ENCODE measurements at places on chromosomes 12 and 14.
A peak's percentile ranks its signal among the peaks of the same experiment; 100 is the strongest.

DNA sequence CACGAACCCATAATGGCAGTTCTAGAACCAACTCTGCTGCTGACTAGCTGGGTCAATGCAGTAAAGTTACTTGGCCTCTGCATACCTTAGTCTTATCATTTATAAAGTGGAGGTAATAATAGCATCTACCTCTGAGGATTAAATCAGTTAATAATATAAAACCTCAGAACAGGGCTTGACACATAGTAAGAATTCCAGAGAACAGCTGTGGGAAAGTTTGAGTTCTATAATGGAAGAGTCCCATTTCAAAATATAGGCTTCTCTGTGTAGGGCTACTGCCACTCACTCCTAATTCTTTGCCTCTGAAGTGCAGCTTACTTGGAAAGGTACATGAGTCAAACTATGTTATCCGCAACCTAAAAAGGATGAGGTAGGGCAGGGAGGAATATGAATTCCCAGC, 269.2 kb upstream of the PRKD1 start:
- no peaks in the 10 kb centered on the region for H3K27me3 ChIP-seq
- H3K36me3 ChIP-seq, result no peaks in the 10 kb centered on the region
- no peak for DNase-seq

DNA sequence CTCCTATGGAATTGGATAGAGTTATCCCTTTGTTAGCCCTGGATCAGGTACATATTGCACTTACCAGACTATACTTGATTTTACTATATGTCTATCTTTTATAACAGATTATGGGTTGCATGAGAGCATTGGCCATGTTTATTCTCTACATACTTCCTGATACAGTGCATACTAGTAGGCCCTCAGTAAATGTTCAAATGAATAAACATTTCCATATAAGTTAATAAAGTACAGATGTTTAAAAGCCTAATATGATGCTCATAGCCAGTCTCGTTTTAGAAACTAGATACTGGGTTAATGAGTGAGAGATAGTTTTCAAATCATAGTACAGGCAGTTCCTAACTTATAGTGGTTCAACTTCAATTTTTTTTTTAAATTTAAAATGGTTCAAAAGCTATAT, 39.5 kb upstream of the TOMM20L start:
- peaks cover 48% of the 10 kb centered on the region for H3K36me3 ChIP-seq
- no peak for DNase-seq
- peaks cover 16% of the 10 kb centered on the region for H3K4me1 ChIP-seq
- no peak overlapping the region for H3K27ac ChIP-seq

DNA sequence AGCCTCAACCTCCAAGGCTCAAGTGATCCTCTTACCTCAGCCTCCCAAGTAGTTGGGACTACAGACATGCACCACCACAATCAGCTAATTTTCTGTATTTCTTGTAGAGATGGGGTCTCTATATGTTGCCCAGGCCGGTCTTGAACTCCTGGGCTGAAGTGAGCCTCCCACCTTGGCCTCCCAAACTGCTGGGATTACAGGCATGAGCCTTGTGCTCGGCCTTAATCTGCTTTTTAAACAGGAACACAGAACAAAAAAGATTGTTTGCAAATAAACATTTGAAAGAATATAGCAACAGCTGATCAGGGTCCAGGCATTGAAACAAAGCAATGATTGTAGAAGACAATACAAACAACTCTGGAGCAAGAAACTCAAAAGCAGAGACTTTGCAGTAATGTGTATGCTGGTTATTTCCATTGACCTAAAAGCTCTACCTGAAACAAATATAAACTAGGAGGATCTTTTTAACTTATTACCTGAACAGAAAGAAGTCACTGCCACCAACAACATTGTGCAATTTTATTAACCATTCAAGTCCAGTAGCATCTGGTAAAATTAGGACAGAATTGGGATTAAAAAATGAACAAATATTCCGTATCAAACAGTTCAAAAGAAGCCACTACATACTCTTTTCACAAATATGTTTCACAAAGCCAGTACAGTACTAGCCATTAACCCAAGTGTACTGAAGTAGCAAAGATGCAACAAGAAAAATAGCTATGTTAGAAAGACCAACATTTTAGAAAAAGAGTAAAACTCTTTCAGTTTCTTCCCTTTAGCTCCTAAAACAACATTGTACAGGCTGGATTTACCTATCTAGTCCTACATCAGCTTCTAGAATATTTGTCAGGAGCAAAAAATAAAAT, 14.2 kb downstream of the AMN1 start:
- peaks cover 7% of the 10 kb centered on the region for H3K4me1 ChIP-seq
- peaks cover 31% of the 10 kb centered on the region for H3K36me3 ChIP-seq
- H3K27me3 ChIP-seq, result no peaks in the 10 kb centered on the region
- H3K4me3 ChIP-seq, result no peak overlapping the region
- H3K27ac ChIP-seq, result no peak overlapping the region
- no peak for DNase-seq

GRCh38 chr12:108666401-108666881, 32.7 kb upstream of the SELPLG start:
- H3K27ac ChIP-seq, result no peak overlapping the region
- H3K27me3 ChIP-seq, result no peaks in the 10 kb centered on the region
- H3K4me1 ChIP-seq, result peaks cover 14% of the 10 kb centered on the region
- no peaks in the 10 kb centered on the region for H3K36me3 ChIP-seq

- H3K4me3 ChIP-seq, result no peak overlapping the region
- no peak overlapping the region for H3K27ac ChIP-seq
- no peaks in the 10 kb centered on the region for H3K27me3 ChIP-seq
- DNase-seq, result no peak
- H3K4me1 ChIP-seq, result peaks cover 8% of the 10 kb centered on the region
These were observed 36.5 kb downstream of the HIGD1C start for GRCh38 chr12:50988871-50989270.

DNA sequence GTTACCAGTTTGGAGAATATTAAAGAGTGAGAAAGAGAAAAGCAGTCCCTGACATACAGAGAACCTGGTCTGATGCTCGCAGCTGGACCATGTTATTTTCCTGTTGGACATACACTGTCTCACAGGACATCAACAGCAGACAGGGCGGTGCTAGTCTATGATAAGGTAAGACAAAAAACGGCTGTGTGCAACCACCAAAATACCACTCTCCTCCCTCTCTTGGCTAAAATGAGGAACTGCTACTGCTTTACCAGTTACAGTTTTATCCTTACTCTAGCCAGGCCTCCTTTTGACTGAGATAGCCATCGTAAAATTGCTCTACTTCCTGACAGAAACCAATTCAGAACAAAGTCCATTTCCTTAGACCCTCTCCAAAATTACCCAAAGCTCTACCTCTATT, 47.0 kb upstream of the ERGIC2 start:
- H3K4me3 ChIP-seq, result no peak overlapping the region
- no peaks in the 10 kb centered on the region for H3K36me3 ChIP-seq
- DNase-seq, result no peak
- H3K27ac ChIP-seq, result no peak overlapping the region
- H3K27me3 ChIP-seq, result peaks cover 3% of the 10 kb centered on the region

DNA sequence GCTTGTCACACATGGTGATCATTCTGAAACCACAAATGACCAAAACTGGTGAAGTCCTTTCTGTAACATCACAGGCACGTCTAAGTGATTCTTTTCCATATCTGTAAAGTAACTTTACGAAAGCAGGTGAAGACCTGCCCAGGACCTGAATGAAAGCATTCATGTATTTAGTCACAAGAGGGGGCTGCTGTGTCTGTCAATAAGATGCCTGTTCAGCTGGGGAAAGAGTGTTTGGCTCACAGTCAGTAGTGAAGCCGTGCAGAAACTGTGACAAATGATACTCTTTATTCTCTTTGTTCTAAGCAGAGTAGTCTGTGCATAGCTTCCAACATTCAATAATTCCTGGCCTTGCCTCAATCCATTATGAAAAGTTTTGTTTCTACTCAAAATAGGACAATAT, 373.5 kb upstream of the OR4E1 start:
- peak overlapping the region; percentile 87 for H3K27ac ChIP-seq
- H3K4me3 ChIP-seq, result peak overlapping the region; percentile 33
- peaks cover 7% of the 10 kb centered on the region for H3K27me3 ChIP-seq
- H3K4me1 ChIP-seq, result peaks cover 52% of the 10 kb centered on the region
- peak; percentile 53 for DNase-seq

DNA sequence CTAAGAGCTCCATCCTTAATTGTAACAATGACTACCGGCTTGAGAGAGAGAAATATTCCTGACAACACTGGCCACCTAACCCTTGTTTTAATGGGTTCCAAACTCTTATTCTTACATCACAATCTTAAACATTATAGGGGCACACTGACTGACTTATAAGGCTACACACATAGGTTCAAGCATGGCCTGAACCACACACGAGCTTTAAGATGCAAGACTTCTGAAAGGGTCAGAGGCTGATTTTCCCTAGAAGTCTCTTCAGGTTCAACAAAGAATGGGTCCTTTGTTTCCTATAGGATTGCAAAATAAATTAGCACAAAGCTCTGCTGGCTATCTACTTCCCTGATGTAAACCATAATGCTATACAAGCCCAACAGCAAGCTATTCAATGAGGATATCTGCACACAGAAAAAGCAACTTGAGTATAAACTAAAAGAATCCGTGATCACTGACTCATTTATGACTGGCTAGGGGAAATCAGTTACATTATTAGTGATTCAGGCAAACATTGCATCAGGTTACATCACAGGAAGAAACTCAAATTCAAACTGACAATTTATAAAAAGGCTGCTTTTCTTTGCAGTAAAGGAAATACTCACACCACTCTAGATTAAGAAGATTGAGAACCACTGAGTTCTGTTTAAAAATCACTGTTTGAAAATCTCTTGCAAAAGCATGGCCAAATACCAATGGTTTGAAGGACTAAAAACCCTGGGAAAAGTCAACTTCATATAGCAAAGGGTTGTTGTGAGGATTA, 8.5 kb downstream of the BTG1 start:
- peak overlapping the region; percentile 87 for H3K27ac ChIP-seq
- H3K4me3 ChIP-seq, result peak overlapping the region; percentile 100
- H3K27me3 ChIP-seq, result no peaks in the 10 kb centered on the region
- H3K4me1 ChIP-seq, result peaks cover 70% of the 10 kb centered on the region

GRCh38 chr12:113987261-113988063, 21.3 kb upstream of the RBM19 start:
- H3K36me3 ChIP-seq, result no peaks in the 10 kb centered on the region
- H3K4me1 ChIP-seq, result no peaks in the 10 kb centered on the region

DNA sequence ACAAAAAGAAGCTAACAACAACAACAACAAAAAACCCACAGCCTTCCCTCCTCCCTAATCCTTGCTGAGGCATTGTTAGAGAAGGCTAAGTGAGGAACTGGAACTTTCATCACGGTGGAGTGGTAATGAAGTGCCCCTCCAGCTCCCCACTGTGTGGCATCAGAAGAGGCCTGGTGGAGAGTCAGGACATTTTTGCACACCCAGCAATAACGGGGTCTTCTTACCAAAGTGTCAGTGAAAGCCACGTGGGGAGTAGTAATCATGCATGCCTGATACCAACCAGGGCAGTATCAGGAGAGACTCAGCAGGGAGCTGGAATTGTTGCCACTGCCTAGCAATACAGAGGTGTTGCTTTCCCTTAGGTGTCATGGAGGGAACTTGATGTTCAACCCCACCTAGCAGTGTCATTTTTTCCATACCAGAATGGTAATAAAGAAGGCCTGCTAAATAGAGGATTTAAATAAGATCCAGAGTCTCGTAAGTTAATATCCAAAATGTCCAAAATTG, 299.7 kb upstream of the RGS6 start:
- peaks cover 6% of the 10 kb centered on the region for H3K4me1 ChIP-seq
- no peak overlapping the region for H3K27ac ChIP-seq
- DNase-seq, result no peak
- peaks cover 38% of the 10 kb centered on the region for H3K36me3 ChIP-seq

GRCh38 chr12:31323391-31324115, 2.4 kb downstream of the SINHCAF start:
- peak; percentile 73 for DNase-seq
- H3K27ac ChIP-seq, result peak overlapping the region; percentile 99
- peaks cover 20% of the 10 kb centered on the region for H3K27me3 ChIP-seq

- H3K27ac ChIP-seq, result no peak overlapping the region
- H3K4me3 ChIP-seq, result no peak overlapping the region
- DNase-seq, result no peak
- H3K36me3 ChIP-seq, result peaks cover 17% of the 10 kb centered on the region
These were observed 48.3 kb upstream of the BCL2L14 start for GRCh38 chr12:12022306-12022936.

- DNase-seq, result no peak
- H3K4me1 ChIP-seq, result peaks cover 4% of the 10 kb centered on the region
- H3K36me3 ChIP-seq, result peaks cover 1% of the 10 kb centered on the region
- H3K4me3 ChIP-seq, result no peak overlapping the region
- H3K27ac ChIP-seq, result no peak overlapping the region
These were observed 6.7 kb downstream of the RAB15 start for GRCh38 chr14:64965356-64966000.

DNA sequence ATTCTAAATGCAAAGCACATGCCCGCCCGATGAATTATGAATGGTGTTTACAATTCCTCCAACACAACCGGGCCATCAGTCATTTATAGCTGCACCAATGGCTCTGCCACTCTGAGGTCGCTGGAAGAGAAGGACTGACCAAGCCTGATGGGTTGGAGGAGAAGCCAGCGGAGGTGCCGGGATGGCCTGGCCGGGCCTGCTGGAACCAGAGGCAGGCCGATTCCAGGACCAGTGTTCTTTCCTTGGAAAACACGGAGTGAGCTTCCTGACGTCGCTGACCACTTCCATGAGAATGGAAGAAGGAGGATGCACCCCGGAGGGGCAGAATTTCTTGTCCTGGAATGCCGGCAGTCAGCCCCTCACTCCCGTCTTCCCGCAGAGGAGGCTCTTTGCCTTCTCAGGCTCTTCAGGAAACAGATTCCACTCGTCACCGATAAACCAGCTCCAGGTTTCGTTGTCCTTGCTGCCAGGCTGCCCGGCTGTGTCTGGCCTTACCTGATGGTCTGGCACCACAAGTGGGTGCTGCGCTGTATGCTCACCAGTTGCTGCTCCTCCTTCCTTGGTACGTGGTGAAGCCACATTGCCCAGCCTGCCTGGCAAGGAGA, 358.5 kb upstream of the SFSWAP start:
- no peaks in the 10 kb centered on the region for H3K27me3 ChIP-seq
- H3K36me3 ChIP-seq, result no peaks in the 10 kb centered on the region
- H3K4me1 ChIP-seq, result no peaks in the 10 kb centered on the region

GRCh38 chr12:41120211-41120610, 67.9 kb upstream of the PDZRN4 start:
- H3K4me1 ChIP-seq, result no peaks in the 10 kb centered on the region
- H3K27me3 ChIP-seq, result no peaks in the 10 kb centered on the region
- no peak for DNase-seq
- no peaks in the 10 kb centered on the region for H3K36me3 ChIP-seq
- H3K27ac ChIP-seq, result no peak overlapping the region

GRCh38 chr12:111766608-111767361, at the start of gene ALDH2:
ALDH2 (plus strand) TSS chr12:111766933; CDS start chr12:111766983, 50 bp downstream.
- H3K36me3 ChIP-seq, result peaks cover 3% of the 10 kb centered on the region
- DNase-seq, result peak; percentile 56
- no peak within 1 kb of the TSS for H3K27ac ChIP-seq
- peaks cover 11% of the 10 kb centered on the region for H3K4me1 ChIP-seq
- H3K27me3 ChIP-seq, result peaks cover 89% of the 10 kb centered on the region

Data from activated naive CD4-positive, alpha-beta T cell treated with anti-CD3 and anti-CD28 coated beads, Interleukin-2, amount 10 ng/mL, durations not matched to agents 7 days and 5 days (primary cell).